Posterior cingulate gyrus (tissue), 11 donors: ENCODE measurements at places on chromosomes 13 and 19.

- DNase-seq = no peak
These were observed 10.8 kb downstream of the F2RL3 start for GRCh38 chr19:16899566-16900075.

GRCh38 chr13:75360170-75360569 lies 121.8 kb downstream of the TBC1D4 start:
- no peak for DNase-seq

DNA sequence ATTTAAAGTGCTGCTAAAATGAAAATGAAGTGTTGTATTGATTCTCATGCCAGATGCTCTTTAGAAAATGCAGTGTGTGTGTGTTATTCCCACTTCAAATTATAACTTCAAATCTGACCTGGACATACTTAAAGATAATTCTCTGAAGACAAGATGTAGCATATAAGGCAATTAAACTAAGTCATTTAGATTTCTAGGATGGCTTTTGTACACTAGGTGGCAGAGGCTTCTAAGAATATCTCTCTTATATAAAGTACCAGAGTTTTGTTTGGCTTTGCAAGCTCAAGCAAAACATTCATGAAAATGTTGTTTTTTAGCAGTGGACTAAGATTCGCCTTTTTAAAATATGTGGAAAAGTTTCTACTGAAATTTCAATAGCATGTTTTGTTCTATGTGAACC lies 407.2 kb downstream of the GPC5 start:
- DNase-seq = no peak

- DNase-seq = peak; percentile 35
These were observed 22.4 kb upstream of the MATK start for GRCh38 chr19:3808420-3809143.

DNA sequence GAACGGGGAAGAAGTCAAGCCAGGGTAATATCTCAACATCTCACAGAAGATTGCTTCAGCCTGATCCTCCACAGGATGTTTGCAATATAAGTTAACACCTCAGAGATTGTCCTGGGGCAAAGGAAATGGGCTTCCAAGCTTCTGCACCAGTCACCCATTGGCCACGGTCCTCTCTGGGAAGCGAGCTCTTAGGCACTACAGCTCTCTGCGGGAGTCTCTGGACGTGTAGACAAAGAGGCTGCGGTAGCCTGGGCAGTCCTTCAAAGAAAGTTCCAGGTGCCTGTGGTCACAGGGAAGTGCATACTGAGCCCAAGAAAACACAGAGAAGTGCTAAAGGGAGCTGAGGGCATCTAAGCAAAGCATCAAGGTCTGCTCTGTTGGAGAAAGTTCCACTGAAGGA lies 805.7 kb downstream of the DIAPH3 start:
- no peak for DNase-seq

DNA sequence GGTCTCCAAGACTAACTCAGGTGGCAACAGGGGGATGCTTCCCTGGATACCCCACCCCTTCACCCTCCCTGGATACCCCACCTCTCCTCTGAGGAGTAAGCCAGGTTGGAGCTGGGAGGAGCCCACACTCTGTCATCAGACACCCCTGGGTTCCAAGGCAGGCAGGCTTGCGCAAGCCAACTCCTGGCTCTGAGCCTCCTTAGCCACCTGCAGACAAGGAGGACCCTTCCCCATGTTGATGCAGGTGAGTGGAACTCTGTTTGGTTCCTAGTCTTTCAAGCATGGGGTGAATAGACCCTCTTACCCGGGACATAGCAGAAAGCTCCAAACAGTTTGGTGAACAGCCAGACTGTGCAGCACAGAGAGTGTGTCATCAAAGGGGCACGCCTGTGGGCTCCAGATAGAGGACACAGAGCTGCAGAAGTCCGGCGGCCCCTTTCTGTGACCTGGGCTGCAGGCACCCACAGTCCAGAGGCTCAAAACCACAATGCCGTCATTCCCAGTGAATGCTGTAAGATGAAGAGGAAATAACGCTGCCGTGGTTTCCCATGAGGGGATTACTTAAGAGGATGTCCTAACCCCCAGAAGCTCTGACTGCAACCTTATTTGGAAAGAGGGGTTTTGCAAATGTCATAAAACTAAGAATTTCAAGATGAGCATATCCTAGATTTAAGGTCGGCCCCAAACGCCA lies 12.1 kb upstream of the HAS1 start:
- no peak for DNase-seq

GRCh38 chr19:40933025-40933424 lies 51.0 kb upstream of the CYP2A7 start:
- no peak for DNase-seq

- DNase-seq = no peak
These were observed 7.4 kb downstream of the PTH2 start for GRCh38 chr19:49415810-49416200.

DNA sequence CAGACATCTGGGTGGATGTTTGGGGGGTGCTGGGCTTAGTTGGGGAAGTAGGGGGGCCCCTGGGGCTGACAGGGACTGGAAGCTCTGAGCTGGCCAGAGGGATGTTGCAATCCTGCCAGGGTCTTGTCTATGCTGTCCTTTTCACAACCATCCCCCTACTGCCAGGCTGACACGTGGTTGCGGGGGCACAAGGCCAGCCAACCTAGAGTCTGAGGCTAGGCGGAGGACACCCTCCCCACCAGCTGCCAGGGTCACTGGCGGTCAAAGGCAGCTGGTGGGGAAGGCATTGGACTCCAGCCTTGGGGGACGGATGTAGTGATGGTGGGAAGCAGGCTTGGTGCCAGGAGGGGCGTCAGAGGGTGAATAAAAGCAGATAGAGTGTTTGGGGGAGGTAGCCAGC lies 1.6 kb upstream of the APOC1 start:
- DNase-seq = peak; percentile 59
